RPMI7951 (cell line): ENCODE measurements at places on chromosomes 1 and 21. TPM values are rescaled to one million over a fixed set of nuclear protein-coding genes. Genes with fewer than 3 reads are reported as not detected.

ADGRB2 gene
- total RNA-seq, result 3.4 and 6.7 TPM in 2 replicates

C8A gene
- total RNA-seq, result not detected in 2 replicates

IGSF3 gene
- total RNA-seq, result 39.8 and 41.8 TPM in 2 replicates

TSPAN2 gene
- 0.49 and 1.4 TPM in 2 replicates for total RNA-seq

MAEL gene
- 0.12 and 0.39 TPM in 2 replicates for total RNA-seq

LCE1D gene
- total RNA-seq, result not detected in 2 replicates

PLA2G2F gene
- not detected in 2 replicates for total RNA-seq

CADM3 gene
- total RNA-seq, result 0.96 and 1.2 TPM in 2 replicates

CFAP141 gene
- not detected in 2 replicates for total RNA-seq

SHE gene
- total RNA-seq, result not detected in 2 replicates

CXADR gene
- 13.7 and 16.4 TPM in 2 replicates for total RNA-seq

GRCh38 chr1:216702170-216702569 is 21.1 kb downstream of the ESRRG start:
- DNase-seq, result no peak

- no peak for DNase-seq
These were observed 74.6 kb upstream of the NFIA start for GRCh38 chr1:61007534-61008364.

- peak; percentile 52 for DNase-seq
These were observed 264.8 kb downstream of the C1orf94 start for GRCh38 chr1:34441259-34442069.

GRCh38 chr1:67213164-67213563 is 46.9 kb downstream of the IL23R start:
- peak; percentile 16 for DNase-seq

- DNase-seq, result peak; percentile 100
These were observed 151.4 kb downstream of the TGFB2 start for GRCh38 chr1:218496561-218496960.

DNA sequence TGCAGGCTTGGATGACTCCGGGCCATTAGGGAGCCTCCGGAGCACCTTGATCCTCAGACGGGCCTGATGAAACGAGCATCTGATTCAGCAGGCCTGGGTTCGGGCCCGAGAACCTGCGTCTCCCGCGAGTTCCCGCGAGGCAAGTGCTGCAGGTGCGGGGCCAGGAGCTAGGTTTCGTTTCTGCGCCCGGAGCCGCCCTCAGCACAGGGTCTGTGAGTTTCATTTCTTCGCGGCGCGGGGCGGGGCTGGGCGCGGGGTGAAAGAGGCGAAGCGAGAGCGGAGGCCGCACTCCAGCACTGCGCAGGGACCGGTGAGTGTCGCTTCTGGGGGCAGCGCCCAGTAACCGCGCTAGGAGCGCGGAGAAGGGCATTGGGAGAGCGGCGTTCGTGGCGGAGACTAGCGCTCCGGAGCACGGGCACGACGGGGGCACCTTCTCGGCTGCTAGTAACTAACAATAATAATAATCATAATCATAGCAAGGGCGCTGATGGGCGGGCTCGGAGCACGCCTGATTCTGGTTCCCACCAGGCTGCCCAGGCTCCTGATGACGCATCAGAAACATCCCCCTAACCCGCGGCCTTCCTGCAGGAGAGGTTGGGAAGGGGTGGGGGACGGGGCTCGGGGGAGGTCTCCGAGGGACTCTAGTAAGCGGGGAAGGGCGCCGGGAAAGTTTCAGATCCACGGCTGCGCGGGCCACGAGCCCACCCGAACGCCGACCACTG is at the start of gene MX1:
TSS of gene MX1 (plus strand) at position 286 of the 722 bp plus-strand sequence. CDS start 5,832 bp downstream, outside the sequence.
- DNase-seq, result peak; percentile 49

DNA sequence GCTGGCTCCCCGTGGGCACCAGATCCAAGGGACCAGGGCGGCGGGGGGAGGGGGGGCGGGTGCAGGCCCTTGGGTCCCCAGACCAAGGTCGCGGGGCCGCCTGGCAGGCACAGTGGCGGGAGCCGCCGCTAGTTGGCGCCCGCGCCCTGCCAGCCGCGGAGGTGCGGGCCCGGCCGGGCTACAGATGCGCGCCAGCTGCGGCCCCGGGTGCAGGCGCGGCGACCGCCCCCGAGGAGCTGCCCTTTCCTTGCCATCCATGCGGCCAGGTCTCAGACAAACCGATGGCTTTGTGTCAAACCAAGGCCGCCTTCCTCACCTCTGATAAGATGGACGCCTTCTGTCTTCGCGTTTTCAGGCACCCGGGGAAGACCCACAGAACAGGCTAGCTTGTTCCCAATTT is 2.2 kb upstream of the RUNX3 start:
- DNase-seq, result no peak

DNA sequence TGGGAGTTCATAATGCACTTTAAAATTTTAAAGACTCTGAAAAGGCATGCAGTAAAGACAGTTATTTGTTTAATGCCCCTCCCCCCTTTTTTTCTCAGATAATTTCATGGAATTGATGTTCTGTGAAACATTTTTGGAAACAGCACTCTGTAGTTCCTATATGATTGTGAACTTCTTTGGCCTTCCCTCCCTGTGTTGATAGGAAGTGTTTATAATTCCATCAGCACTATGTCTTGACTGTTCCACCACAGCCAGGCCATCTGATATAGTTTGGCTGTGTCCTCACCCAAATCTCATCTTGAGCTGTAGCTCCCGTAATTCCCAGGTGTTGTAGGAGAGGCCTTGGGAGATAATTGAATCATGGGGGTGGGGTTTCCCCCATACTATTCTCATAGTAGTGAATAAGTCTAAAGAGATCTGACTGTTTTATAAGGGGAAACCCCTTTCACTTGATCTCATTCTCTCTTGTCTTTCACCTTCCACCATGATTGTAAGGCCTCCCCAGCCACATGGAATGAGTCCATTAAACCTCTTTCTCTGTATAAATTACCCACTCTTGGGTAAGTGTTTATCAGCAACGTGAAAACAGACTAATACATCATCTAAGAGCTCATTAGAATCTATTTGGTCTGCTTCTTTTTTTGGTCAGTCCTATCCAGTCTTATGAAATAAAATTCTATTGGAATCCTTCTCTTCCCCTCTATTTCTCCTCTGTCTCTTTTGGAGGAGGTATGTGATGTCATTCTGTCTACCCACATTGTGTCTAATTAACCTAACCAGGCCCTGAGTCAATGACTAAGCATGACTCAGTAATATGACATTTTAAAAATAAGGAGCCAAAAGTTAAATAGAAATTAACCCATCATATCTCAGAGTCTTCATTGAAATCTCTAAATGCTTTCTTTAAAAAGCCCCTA is 8.9 kb downstream of the CCDC185 start:
- peak; percentile 81 for DNase-seq

- no peak for DNase-seq
These were observed 235.2 kb upstream of the IRF2BP2 start for GRCh38 chr1:234845097-234845660.

DNA sequence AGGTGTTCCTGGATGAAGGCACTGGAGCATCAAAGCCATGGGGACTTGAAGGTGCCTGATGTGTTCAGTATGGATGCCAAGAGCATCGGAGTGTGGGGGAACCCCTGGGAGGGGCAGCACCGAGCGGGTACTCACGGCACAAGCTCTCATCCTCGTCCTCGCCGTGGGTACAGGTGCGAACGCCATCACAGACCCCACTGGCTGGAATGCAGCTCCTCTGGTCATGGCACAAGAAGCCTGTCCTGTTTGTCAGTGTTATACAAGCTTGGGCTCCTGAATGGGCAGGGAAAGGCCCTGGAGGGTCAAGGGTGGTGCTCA is 6.0 kb downstream of the LDLRAD1 start:
- no peak for DNase-seq

DNA sequence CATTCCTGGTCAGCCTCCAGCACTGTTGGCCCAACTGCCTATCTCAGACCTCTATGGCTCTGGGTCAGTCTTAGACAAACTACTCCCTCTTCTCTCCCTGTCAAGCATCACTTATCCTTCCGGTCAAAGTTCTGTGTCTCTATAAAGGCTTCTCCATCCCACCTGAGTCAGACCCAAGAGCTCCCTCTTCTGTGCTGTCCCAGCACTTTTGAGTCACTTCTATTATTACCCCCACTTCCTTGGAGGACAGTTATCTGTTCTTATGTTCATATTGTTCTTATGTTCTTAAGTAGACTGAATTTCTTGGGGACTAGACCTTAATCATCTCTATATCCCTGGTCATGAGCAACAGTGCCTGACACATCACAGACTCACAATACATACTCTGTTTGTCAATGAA is 29.2 kb upstream of the IL10 start:
- no peak for DNase-seq

DNA sequence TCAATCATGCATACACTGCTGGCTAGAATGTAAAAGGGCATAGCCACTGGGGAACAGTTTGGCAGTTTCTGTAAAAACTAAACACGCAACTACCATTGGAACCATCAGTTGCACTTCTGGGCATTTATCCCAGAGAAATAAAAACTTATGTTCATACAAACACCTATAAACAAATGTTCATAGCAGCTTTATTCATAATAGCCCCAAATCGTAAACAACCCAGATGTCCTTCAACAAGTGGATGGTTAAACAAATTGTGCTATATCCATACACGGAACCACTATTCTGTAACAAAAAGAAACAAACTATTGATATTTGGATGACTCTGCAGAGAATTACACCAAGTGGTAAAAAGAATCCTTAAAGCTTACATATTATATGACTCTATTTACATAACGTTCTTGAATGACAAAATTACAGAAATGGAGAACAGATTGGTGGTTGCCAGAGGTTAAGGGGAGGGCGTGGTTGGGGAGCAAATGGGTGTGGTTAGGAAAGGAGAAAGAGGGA is 22.8 kb downstream of the LACTBL1 start:
- DNase-seq, result no peak

- DNase-seq, result no peak
These were observed 17.4 kb upstream of the DPYD start for GRCh38 chr1:97938285-97938642.

DNA sequence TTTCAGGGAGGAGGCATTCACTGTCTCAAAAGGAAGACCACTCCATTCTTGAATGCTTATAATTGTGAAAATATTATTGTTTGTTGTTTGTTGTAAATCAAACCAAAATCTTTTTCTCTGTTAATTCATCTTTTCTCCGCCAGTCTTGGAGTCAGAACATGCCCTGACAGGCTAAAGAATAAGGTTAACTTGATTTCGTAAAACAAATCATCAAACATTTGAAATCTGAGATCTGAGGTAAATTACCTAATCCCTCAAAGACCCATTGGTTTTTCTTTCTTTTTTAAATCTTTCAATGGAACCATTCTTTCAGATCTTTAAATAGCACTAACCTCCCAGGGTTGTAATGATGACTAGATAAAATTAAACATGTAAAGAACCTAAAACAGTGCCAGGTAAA is 430.1 kb upstream of the PTBP2 start:
- no peak for DNase-seq

GRCh38 chr1:175673371-175674150 is 69.8 kb downstream of the TNR start:
- DNase-seq, result peak; percentile 56

GRCh38 chr1:150761801-150762200 is 3.8 kb downstream of the CTSS start:
- no peak for DNase-seq

- no peak for DNase-seq
These were observed 117.1 kb upstream of the IPO9 start for GRCh38 chr1:201711811-201712210.

GRCh38 chr1:209198961-209199750 is 384.4 kb upstream of the CAMK1G start:
- DNase-seq, result no peak

GRCh38 chr1:60923389-60924087 is 158.8 kb upstream of the NFIA start:
- DNase-seq, result no peak

- DNase-seq, result peak; percentile 99
These were observed 50.9 kb upstream of the CNIH3 start for GRCh38 chr1:224565186-224565585.

GRCh38 chr1:31814041-31814511 is 1.7 kb downstream of the SPOCD1 start:
- DNase-seq, result no peak

GRCh38 chr21:28749536-28749935 is 243.1 kb downstream of the LTN1 start:
- DNase-seq, result no peak

DNA sequence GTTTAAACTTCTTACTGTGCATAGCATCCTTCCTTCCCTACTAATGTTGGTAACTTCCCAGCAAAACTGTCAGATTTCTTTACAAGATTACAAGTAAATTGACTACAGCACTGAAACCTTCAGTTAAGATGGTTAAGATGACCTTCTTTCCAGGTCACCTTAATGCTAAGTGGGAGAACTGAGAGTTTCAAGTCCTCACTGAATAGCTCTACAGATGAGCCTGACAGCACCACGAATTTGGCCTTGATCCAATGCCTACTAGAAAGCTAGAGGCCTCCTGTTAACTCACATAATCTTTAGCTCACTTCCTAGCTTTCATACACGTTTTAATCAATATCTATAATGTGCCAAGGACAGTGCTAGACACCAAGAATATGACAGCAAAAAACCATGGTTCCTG is 276.0 kb upstream of the PLD5 start:
- no peak for DNase-seq

DNA sequence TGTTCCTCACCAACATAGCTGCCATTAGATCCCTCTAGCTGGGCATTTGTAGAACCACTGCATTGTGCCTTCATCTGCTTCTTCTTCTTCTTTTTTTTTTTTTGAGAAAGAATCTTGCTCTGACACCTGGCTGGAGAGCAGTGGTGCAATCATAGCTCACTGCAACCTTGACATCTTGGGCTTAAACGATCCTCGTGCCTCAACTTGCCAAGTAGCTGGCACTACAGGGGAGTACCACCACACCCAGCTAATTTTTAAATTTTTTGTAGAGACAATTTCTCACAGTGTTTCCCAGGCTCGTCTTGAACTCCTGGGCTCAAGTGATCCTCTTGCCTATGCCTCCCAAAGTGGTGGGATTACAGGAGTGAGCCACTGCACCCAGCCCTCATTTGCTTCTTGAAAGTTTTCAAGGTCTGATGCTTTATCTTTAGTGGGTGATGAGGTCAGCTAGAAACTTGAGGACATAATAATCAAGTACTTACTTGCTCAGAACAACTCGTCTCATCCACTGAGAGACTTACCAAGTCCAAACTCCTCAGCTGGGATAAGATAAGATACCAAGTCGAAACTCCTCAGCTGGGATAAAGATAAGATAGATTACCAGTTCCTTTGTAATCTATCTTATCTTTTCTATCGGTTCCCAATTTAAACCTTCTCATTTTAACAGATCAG is 71.5 kb downstream of the MACF1 start:
- no peak for DNase-seq

GRCh38 chr1:40872276-40872675 is 10.1 kb upstream of the CITED4 start:
- DNase-seq, result no peak
